ENCODE measurements at places on chromosomes 5 and 9.

DNA sequence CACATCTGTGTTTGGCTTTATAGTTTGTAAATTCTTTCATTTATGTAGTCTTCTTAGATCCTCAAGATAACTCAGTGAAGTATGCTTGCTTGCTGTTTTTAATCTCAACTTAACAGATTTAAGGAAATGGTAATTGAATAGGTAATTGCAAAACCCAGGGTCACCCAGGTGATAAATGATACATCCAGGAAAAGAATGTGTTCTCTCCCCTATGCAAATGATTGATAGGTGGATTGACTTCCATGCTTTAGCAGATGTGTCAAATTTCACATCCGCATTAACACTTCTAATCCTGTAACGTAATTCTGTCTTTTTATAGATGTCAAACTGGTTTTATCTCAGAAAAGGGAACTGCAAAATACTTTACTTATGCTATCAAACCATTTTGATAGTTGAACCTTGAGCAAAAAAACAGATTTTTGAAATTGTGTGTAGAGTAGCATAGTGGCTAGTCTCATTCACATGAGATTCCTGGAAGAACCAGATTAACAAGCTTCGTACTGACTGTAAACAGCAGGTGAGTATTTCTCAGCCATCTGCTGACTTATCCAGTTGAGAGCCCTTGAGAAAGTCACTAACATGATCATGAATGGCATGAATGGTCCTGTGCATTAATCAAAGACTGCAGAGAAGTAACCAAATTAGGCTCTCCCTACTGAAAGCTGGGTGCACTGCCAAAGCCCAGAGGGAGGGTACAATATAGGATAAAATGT, 86.7 kb upstream of the PAM start:
- DNase-seq = no peak

- DNase-seq = no peak
Observed at GRCh38 chr5:179759581-179760551, 27.2 kb downstream of the MAML1 start.

DNA sequence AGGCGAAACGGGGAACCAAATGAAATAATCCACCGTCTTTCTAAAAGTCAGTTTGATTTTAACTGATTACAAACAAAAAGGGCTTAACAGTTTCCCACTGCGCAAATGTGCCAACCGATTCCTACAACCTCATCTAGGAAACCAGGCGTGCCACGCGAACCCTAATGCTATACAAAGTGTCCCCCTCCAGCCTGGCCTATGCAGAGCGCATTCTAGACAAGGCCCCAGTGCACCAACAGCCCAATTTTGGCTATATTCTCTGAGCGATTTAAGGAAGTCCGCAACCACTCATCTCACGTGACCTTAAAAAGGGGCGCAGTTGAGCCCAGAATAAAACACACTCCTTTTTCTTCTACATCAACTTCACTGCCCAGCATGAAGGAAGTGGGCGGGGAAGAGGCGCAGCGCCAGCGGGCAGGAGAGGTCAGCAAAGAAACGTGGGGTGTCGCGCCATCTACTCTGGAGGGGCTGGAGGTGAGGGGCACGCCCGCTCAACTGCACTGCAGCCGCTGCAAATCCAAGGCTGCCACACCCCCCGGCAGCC, 779 bp downstream of the FAM13B start:
- DNase-seq = no peak

GRCh38 chr9:103188781-103189350, 193.7 kb downstream of the CYLC2 start:
- DNase-seq = no peak
